Lung (tissue), 17 donors: ENCODE measurements at places on chromosomes 1 and 21. TPM values are rescaled to one million over a fixed set of nuclear protein-coding genes. Genes with fewer than 3 reads are reported as not detected.

GRCh38 chr21:35367553-35367952 lies 318.5 kb upstream of the RUNX1 start:
- DNase-seq: no peak
- no peaks in the 10 kb centered on the region for H3K4me1 ChIP-seq
- no peaks in the 10 kb centered on the region for H3K27me3 ChIP-seq
- H3K4me3 ChIP-seq: no peak overlapping the region
- H3K36me3 ChIP-seq: no peaks in the 10 kb centered on the region

C2CD4D gene
- total RNA-seq: 0.40 TPM

ADORA1 gene
- 2.3 TPM for total RNA-seq

- no peaks in the 10 kb centered on the region for H3K36me3 ChIP-seq
- H3K27ac ChIP-seq: no peak overlapping the region
- no peaks in the 10 kb centered on the region for H3K27me3 ChIP-seq
- H3K4me1 ChIP-seq: peaks cover 35% of the 10 kb centered on the region
- DNase-seq: peak; percentile 65
- H3K4me3 ChIP-seq: no peak overlapping the region
These were observed 27.7 kb downstream of the UBE2U start for GRCh38 chr1:64231153-64231552.

GRCh38 chr1:201791051-201791778 lies 37.7 kb upstream of the IPO9 start:
- H3K27me3 ChIP-seq: no peaks in the 10 kb centered on the region
- no peak overlapping the region for H3K4me3 ChIP-seq
- peaks cover 37% of the 10 kb centered on the region for H3K36me3 ChIP-seq
- H3K4me1 ChIP-seq: peaks cover 21% of the 10 kb centered on the region
- DNase-seq: peak; percentile 93
- H3K27ac ChIP-seq: peak overlapping the region; percentile 43

HSF2BP gene
- total RNA-seq: 0.60 TPM

DNA sequence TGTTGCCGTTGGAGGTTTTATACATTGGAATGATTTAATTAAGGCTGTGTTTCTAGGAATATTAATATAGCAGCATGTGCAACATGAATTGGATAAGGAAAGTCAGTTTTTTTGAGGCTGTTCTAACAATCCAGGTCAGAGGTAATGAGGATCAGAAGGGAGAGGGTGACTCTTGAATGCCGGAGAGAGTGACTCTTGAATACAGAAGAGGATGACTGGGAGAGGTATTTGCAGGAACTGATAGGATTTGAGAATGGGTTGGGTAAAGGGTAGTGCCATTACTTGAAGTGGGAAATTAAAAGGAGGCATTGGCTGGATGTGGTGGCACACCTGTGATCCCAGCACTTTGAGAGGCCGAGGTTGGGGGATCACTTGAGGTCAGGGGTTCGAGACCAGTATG lies 55.6 kb upstream of the MACF1 start:
- H3K27me3 ChIP-seq: no peaks in the 10 kb centered on the region
- no peaks in the 10 kb centered on the region for H3K36me3 ChIP-seq
- H3K4me3 ChIP-seq: no peak overlapping the region
- no peak for DNase-seq

DNA sequence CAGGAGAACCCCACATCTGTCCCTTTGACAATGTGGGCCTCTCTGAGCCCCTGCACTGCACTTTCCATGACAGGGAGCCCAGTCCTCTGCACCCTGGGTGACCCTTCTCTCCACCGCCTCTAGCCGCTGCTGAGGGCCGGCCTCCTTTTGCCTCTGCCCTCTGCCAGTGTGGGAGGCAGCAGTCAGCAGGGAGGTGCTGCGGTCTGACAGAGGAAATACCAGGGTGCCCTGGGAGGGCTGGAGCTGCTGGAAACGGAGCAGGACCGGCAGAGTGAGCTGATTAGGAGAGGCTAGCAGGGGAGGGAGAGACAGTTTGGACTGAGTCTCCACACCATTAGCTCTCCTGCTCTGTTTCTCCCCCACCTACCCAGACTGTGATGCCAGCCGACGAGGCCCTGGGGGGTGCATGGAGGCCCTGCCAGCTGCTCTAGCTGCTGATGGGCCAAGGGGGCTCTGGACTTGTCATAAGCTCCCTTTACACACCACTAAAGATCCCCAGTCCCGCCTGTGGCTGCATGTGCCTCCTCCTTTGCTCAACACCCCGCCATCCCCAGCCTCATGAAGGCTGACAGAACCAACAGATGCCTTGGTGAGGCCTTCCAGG lies 171.1 kb upstream of the KLHDC7A start:
- H3K27me3 ChIP-seq: peaks cover 2% of the 10 kb centered on the region
- no peak overlapping the region for H3K4me3 ChIP-seq
- H3K36me3 ChIP-seq: no peaks in the 10 kb centered on the region
- no peaks in the 10 kb centered on the region for H3K4me1 ChIP-seq
- no peak overlapping the region for H3K27ac ChIP-seq

TMEM269 gene
- total RNA-seq: 0.09 TPM

GRCh38 chr1:36400825-36401601 lies 3.3 kb upstream of the LSM10 start:
- H3K36me3 ChIP-seq: no peaks in the 10 kb centered on the region
- H3K4me3 ChIP-seq: no peak overlapping the region
- no peaks in the 10 kb centered on the region for H3K27me3 ChIP-seq
- DNase-seq: peak; percentile 46

GRCh38 chr1:13786541-13786940 lies 86.6 kb downstream of the PRDM2 start:
- no peak for DNase-seq
- peaks cover 13% of the 10 kb centered on the region for H3K36me3 ChIP-seq
- H3K27ac ChIP-seq: no peak overlapping the region
- H3K27me3 ChIP-seq: no peaks in the 10 kb centered on the region
- peaks cover 5% of the 10 kb centered on the region for H3K4me1 ChIP-seq

GRCh38 chr21:45910548-45911221 lies 70.9 kb upstream of the COL6A1 start:
- DNase-seq: no peak
- no peak overlapping the region for H3K4me3 ChIP-seq
- no peaks in the 10 kb centered on the region for H3K27me3 ChIP-seq
- no peak overlapping the region for H3K27ac ChIP-seq
- no peaks in the 10 kb centered on the region for H3K36me3 ChIP-seq

- H3K36me3 ChIP-seq: no peaks in the 10 kb centered on the region
- DNase-seq: no peak
- peaks cover 18% of the 10 kb centered on the region for H3K4me1 ChIP-seq
- H3K27ac ChIP-seq: no peak overlapping the region
These were observed 4.1 kb upstream of the EVA1B start for GRCh38 chr1:36327421-36328087.

DNA sequence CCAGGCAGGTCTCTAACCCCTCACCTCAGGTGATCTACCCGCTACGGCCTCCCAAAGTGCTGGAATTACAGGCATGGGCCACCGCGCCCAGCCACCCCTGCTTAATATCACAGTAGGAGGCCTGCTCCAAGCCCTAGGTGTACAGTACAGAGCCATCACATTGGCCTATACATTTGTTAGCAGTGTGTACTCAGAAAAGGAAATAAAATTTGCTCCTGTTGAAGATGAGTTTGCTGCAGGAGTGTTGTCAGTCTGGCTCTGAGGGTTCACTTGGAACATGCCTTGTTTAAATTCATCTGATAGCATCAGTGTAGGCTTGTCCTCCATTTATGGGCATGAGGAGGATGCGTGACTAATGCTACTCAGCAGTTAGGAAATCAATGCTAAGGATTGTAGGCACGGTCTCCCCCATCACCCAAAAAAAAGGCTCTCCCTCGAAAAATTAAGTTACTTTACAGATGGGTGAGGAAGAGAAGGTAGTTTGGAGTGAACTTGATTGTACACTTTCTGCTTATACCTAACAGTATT lies 4.6 kb upstream of the ENAH start:
- H3K4me3 ChIP-seq: no peak overlapping the region
- peaks cover 25% of the 10 kb centered on the region for H3K4me1 ChIP-seq
- DNase-seq: no peak

- H3K4me3 ChIP-seq: no peak overlapping the region
- no peak overlapping the region for H3K27ac ChIP-seq
- H3K27me3 ChIP-seq: no peaks in the 10 kb centered on the region
- no peak for DNase-seq
- no peaks in the 10 kb centered on the region for H3K4me1 ChIP-seq
These were observed 54.7 kb upstream of the MAN1A2 start for GRCh38 chr1:117312453-117313138.

DNA sequence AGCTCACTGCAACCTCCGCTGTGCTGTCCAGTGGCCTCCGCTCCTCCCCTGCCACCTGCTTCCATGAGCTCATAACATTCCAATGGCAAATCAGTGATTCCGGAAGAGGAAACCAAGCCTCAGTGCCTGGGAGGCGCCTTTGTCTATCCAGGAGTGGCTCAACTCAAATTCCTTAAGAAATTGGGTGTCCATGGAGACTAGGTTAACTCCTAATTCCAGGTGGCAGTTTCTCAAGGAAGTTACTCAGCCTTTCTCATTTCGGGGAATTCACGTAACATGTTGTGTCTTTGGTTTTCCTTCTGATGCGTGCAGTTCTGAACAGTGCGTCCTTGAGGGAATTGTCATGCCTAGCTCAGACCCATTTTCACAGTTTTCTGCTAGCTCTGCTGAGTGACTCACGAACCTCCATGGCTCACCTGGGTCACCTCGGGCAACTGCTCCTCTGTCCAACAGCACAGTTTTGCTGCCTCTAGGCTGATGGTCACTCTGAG lies 89.9 kb upstream of the DSCAM start:
- no peak overlapping the region for H3K27ac ChIP-seq
- no peaks in the 10 kb centered on the region for H3K27me3 ChIP-seq
- DNase-seq: no peak
- no peaks in the 10 kb centered on the region for H3K36me3 ChIP-seq

ANKRD45 gene
- total RNA-seq: 7.6 TPM

COP1 gene
- 50.0 TPM for total RNA-seq

- H3K36me3 ChIP-seq: peaks cover 37% of the 10 kb centered on the region
- DNase-seq: no peak
- H3K4me1 ChIP-seq: no peaks in the 10 kb centered on the region
These were observed 47.0 kb upstream of the SDC3 start for GRCh38 chr1:30955448-30956015.

- H3K27me3 ChIP-seq: peaks cover 6% of the 10 kb centered on the region
- no peak overlapping the region for H3K27ac ChIP-seq
- H3K4me3 ChIP-seq: no peak overlapping the region
- peaks cover 9% of the 10 kb centered on the region for H3K4me1 ChIP-seq
These were observed 92.1 kb upstream of the CD53 start for GRCh38 chr1:110780600-110781484.

BEND5 gene
- 3.2 TPM for total RNA-seq

LENEP gene
- total RNA-seq: not detected

- peak; percentile 48 for DNase-seq
- no peak overlapping the region for H3K27ac ChIP-seq
- no peaks in the 10 kb centered on the region for H3K27me3 ChIP-seq
- H3K4me3 ChIP-seq: no peak overlapping the region
- no peaks in the 10 kb centered on the region for H3K36me3 ChIP-seq
These were observed 41.0 kb upstream of the ST6GALNAC5 start for GRCh38 chr1:76826072-76826845.

DNA sequence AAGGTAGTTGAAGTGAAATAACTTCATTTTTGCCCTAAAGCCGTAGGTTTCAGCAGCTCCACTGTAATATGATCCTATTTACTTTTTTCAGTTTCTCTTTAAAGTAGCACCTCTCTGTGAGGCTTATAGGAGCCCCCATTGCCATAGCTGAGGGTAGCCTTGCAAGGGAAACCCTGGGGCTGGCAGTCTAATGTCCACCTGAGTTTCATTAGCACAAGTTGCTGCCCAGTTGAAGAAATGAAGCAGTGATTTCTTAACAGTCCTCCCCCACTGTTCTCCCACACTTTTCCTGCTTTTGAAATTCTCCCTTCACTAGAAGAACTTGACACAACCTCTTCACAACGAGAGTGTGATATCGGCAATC lies 1.5 kb downstream of the HMCN1 start:
- H3K4me1 ChIP-seq: no peaks in the 10 kb centered on the region
- peak; percentile 52 for DNase-seq
